GF-D8 (cell line): ENCODE measurements at places on chromosomes 13 and 19.
A peak's percentile ranks its signal among the peaks of the same experiment; 100 is the strongest.

GRCh38 chr19:44596428-44597130 is 16.8 kb upstream of the IGSF23 start:
- no peak for DNase-seq

- DNase-seq = no peak
Measured at GRCh38 chr19:43152214-43152613, 34.1 kb downstream of the PSG5 start.

GRCh38 chr13:46810440-46810839 is 13.5 kb upstream of the ESD start:
- no peak for DNase-seq

DNA sequence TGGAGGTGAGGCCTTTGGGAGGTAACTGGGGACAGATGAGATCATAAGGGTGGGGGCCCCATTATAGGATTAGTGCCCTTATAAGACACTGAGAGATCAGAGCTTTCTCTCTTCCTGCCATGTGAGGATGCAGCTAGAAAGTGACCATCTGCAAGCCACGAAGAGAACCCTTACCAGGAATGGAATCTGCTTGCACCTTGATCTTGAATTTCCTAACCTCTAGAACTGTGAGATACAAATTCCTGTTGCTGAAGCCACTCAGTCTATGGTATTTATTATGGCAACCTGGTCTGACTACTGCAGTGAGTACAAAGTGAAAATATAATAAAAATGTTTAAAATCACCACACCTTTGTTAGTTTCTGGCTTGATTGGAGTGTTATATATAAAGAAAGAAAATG is 388.0 kb downstream of the LMO7 start:
- DNase-seq = no peak

- DNase-seq = no peak
Measured at GRCh38 chr19:49403404-49404187, 15.5 kb downstream of the KASH5 start.

DNA sequence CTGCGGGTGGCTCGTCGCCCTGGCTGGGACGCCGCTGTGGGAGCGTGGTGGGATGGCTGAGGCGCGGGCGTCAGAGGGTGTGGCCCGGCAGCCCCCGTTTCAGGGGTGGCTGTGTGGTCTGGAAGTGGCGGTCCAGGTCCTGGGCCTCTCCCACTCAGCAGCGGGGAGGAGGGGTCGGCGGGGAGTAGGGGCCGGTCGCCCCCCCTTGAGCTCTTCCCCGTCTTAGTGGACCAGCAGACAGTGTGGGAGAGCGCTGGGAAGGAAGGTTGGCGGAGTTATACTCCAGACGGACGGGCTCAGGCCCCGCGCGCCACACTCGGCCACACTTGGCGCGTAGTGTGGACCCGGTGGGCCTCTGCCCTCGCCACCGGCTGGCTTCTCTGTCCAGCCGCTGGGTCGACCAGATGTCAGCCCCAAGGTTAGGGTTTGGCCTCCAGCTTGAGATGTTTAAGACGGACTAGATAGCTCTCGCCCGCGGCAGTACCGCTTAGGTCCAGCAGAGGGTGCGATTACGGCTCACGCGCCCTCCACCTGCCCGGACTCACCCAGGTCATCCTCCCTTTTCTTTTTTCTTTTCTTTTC is 21.7 kb upstream of the ZNF429 start:
- DNase-seq = no peak

DNA sequence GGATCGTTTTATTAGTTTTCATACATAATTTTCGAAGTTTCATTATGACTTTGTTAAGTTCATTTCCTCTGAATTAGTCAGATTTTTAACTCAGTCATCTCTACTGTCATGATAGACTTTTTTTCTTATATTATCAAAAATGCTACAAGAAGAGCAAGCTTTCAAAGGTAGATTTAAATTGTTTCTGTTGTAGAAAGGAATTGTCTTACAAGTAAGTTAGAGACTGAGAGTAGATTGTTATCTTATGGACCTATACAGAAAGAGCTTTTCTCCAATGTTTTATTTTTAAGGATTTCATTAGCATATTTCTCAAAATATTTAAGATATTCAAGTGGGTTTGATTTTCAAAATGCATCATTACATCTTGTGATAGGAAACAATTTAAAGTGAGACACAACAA is 2.7 kb downstream of the MAB21L1 start:
- no peak for DNase-seq

GRCh38 chr13:24276861-24277260 is 32.5 kb upstream of the C1QTNF9 start:
- DNase-seq = no peak

DNA sequence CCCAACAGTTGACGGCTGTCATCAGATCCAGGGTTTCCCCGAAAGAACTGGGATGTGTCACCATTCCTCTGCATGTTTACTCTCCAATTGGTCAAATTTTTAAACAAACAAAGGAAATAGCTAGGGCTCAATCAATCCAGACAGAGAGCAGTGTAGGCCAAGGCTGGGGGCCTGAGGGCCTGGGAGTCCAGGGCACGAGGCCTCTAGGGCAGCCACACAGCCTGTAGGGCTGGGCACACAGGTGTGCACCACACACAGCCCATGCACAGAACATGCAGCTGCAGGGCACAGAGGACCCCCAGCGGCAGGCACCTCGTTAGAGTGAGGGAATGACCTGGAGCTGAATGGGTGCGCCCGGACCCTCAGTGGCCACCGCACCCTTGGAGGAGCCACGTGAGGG is 9.5 kb downstream of the MIER2 start:
- DNase-seq = no peak

DNA sequence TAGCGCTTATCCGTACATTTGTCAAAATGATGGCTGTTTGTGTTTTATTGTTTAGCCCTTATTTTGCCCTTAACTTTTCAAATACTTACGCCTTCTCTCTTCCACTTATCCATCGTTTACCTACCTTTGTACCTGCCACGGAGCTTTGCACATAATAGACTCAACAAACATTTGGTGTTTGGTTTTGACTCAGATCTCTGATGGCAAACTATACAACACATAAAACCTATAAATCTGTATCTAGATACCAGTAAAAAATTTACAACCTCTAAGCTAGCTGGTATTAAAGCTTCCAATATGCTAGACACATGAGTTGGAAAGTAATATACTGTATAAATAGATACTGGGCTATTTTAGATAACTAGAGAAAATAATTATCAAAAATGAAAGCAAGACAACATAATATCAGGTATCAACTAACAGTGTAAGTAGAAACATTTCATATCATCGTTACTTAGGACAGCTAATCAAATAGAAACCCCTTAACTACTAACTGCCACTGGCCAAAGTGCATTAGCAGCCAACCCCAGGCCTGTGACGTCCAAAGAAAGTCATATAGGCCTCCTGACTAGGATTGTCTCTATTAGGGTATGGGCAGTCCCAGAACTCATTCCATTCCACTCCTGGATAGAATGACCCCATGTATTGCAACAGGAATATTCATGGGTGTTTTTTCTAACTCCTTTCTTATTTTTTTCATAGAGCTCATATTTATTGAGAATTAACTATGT is 53.8 kb downstream of the KCTD12 start:
- DNase-seq = no peak

DNA sequence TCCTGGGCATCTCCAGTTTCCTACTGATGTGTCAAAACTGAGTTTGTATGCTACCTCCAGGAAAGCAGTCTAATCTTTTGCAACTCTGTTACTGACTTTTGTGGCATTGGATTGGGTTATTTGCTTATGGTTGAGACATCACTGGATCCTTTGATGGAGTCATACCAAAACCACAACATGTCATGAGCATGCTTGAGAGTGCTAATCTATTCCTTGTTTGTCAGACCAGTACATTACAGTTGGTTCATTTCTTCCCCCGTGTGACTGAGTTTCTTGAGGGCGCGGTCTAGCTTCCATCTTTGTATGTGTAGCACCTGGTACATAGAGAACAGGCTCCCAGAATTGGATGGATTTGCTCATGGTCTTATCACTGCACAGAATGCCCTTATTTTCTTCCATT is 43.2 kb downstream of the SUGT1 start:
- peak; percentile 82 for DNase-seq

DNA sequence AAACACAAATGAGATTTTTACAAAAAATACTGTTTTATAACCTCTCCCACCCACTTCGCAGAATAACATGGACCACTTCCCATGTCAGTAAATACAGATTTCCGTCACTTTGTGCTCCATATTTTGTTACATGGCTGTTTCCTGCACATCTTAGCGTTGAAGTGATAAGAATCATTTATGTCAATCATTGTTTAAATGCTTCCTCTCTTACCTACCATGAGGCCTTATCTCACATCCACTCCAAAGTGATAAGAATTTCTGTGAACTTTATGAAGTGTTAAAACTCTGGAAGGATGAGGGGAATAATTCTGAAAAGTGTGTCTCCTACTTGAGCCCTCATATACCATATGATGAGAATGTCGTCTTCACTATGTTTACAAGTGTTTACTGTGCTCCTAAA is 36.6 kb upstream of the IL17D start:
- peak; percentile 48 for DNase-seq

GRCh38 chr13:113427562-113428468 is 25.5 kb downstream of the ADPRHL1 start:
- DNase-seq = no peak

DNA sequence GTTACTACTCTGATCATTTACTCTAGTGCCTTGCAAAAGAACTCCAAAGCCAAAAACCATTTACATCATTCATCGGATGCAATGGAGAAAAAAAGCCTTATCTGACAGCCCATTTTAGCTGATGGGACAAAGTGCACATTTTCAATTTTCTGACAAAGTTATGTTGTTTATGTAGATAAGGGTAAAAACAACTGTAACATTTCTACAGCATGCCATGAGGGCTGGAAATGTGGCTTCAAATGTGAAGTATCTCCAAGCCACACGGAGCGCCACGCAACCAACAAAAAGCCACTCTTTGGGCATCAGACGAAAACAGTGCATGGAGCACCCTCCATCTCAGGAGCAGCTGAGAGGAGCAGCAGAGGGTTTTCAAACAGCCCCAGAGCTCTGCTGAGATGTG is 364.6 kb upstream of the ZNF507 start:
- no peak for DNase-seq

- no peak for DNase-seq
Measured at GRCh38 chr19:52695996-52696395, 38.8 kb downstream of the ZNF611 start.

DNA sequence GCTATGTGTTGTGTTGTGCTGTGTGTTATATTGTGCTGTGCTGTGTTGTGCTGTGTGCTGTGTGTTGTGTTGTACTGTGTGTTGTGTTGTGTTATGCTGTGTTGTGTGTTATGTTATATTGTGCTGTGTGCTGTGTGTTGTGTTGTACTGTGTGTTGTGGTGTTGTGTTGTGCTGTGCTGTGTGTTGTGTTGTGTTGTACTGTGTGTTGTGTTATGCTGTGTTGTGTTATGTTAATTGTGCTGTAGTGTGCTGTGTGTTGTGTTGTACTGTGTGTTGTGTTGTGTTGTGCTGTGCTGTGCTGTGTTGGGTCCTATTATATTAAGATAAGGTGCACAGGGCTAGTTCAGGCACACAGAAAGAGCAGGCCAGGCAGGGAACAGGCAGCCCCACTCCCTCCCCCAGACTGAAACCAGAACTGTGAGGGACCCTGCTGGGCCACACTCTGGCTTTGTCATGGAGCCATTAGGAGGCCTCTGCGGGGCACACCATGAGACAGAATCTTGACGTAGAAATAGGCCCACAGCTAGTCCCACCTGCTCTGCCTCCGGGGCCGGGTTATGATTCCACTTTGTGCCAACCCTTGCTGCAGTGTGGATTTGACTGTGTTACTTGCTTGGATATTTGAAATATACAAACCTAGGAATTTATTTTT is 12.1 kb downstream of the SOX1 start:
- DNase-seq = no peak

DNA sequence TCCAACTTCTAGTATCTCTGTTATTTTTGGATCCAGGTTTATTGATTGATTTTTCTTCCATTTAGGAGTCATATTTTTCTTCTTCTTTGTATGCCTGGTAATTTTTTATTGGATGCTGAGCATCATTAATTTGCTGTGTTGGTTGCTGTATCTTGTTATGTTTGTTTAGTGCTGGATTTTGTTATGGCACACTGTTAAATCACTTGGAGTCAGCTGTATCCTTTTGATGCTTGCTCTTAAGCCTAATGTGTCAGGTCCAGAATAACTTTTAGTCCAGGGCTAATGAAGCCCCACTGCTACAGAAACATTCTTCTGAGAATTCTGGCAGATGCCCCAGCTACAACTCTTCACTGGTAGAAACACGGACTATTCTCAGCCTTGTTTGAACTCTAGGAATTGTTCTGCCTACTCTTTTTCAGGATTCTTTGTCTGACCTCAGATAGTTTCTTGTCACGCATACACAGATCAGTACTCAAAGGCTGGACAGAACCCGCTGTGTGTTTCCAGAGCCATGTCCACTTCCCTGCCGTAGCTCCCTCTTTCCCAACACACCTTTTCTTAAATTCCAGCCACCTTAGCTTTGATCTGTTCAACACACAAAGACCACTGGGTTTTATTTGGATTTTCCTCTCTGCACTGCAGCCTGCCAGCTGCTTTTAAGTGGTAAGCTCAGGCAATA is 137.1 kb upstream of the WASF3 start:
- no peak for DNase-seq

GRCh38 chr13:42048342-42048683 is at the start of gene DGKH:
Gene DGKH, plus strand, starts transcription at chr13:42048648. Its CDS starts 126 bp downstream, at chr13:42048774.
- DNase-seq = no peak

- DNase-seq = no peak
Measured at GRCh38 chr13:79190932-79191331, 215.1 kb downstream of the RBM26 start.

DNA sequence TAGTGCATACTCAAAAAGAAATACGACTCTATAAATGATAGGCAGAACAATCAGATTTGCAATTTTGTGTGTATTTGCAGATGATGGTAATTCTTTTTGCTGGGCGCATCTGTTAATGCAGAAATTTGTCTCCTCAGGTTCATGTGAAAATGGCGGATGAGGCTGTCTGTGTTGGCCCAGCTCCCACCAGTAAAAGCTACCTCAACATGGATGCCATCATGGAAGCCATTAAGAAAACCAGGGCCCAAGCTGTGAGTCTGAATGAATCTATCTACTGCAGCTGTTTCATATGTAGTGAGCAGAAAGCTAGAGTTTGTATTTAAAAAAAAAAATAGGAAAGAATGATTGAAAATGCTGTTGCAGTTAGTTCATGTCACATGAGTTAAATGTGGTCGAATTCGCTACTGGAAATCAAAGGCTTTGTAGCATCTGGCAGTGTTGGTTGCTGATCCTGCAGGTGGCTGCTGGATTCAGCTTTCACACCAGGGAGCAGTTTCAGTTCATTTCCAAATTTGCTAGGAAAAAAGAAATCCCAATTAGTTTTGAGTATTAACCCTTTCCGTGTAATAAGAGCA is 66.0 kb downstream of the PCCA start:
- no peak for DNase-seq

- DNase-seq = no peak
Measured at GRCh38 chr13:65488606-65489005, 1741.5 kb downstream of the PCDH9 start.

GRCh38 chr19:14142262-14143190 is 6.1 kb upstream of the ASF1B start:
- DNase-seq = no peak
